ENCODE measurements at places on chromosomes 5 and 9. TPM values are rescaled to one million over a fixed set of nuclear protein-coding genes. Genes with fewer than 3 reads are reported as not detected.

The ZFR gene
- total RNA-seq, result 36.8 TPM

The TMEFF1 gene
- 10.5 TPM for total RNA-seq

The SMIM23 gene
- not detected for total RNA-seq

The IFNA6 gene
- total RNA-seq, result not detected

The ARRDC3 gene
- total RNA-seq, result 95.6 TPM

The PAEP gene
- total RNA-seq, result not detected

The DOCK8 gene
- 1.3 TPM for total RNA-seq

The TSSK1B gene
- total RNA-seq, result not detected

The CNTNAP3B gene
- total RNA-seq, result 58.0 TPM

The FAM221B gene
- total RNA-seq, result not detected

The STK10 gene
- 27.2 TPM for total RNA-seq

The HBEGF gene
- total RNA-seq, result 16.6 TPM

DNA sequence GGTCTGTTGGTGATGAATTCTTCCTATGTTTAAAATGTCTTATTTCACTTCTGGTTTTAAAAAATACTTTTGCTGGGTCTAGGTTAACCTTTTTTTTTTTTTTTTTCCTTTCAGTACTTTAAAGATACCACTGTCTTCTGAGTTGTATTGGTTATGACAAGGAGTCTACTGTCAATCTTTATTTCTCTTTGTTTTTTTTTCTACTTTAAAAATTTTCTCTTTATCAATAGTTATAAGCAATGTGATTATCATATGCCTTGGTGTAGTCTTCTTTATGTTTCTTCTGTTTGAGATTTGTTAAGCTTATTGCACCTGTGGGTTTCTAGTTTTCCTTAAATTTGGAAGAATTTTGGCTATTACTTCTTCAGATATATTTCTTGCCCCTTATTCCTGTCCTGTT is 125.6 kb upstream of the SPRY4 start:
- no peak for DNase-seq

- DNase-seq, result no peak
These were observed 386.0 kb downstream of the CHSY3 start for GRCh38 chr5:130290219-130290618.

DNA sequence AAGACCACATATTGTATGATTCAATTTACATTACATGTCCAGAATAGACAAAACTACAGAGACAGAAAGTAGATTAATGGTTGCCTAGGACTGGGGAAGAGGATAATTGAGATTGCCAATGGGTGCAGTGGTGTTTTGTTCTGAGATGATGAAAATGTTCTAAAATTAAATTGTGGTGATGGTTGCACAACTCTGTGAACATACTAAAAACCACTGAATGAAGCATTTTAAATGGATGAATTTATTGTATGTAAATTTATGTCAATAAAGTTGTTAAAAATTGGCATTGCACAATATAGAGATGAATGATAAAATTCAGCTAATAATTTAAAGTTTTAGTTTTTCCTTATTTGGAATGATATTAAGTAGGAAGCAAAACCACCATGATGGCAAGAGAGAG is 109.5 kb upstream of the NR4A3 start:
- no peak for DNase-seq

GRCh38 chr9:134376386-134377142 is 50.3 kb downstream of the RXRA start:
- DNase-seq, result no peak

GRCh38 chr9:23492126-23493002 is 333.7 kb downstream of the ELAVL2 start:
- DNase-seq, result no peak

DNA sequence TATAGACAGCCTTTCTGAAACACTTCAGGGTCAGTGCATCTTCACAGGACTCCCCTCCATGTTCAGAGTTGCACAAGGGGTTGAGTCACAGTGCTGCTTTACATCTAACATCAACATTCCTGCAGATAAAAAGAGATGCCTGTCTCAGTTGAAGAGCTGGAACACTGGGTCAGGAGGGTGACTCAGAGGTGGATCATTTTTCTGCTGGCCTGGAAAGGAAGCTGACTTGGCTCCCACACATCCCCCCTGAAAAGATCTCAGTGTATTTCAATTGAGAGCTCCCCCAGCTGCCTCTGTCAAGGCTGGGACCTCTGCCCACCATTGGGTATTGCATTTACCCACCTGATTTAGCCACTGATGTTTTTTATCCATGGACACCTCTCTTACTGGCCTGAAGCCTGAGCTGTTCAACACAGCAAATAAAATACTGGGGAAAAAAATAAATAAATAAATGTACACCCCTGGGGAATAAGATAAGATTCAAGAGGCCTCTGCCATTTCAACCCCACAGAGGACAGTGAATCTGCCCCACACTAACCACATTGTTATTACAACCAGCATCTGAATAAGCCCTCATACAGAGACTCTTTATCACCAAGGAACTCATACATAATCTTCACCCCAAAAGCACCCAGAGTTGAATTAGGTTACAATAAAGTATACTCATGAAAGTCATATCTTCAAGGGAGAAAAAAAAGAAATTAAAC is 716.4 kb downstream of the SEMA5A start:
- DNase-seq, result peak; percentile 98

DNA sequence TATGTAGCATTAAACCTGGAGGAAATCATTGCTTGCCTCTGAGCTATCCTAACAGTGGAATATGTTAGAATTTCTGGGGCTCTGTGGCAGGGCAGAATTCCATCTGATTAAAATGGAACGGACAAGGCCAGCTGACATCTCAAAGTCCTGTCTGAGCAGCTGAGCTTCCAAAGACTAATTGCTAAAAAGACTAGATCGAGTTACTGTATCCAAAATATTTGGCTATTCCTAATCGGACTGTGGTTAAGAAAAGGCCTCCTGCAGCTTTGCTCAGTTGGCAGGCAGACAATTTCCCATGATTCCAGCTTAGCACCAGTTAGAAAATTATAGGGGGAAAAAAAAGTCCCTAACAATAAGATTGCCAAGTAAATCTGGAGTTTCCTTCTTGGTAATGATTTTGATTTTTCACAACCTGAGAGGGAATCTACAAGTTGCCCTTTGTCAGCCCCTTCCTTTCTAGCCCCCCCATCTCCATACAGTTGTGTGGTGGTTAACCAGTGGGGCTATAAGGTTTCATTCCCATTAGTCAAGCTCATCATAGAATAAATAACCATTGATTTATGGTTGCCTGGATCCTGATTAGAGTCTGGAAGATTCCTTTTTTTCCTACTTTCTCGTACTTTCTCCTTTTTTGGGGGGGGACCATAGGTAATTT is 26.4 kb downstream of the PTGR1 start:
- no peak for DNase-seq

DNA sequence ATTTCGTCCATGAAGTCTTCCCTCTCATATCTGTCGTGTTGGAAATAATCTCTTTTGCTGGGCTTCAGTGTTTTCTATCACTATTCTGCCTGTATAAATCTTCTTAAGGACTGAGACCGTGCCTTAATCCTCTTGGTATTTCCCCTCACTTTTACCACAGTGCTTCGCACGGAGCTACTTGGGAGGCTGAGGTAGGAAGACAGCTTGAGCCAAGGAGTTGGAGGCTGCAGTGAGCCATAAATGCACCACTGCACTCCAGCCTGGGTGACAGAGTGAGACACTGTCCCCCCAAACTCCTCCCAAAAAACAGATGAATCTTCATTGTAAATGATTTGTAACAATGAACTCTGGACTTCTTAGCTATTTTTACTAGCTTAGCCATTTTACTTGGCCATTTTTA is 57.8 kb downstream of the PHAX start:
- DNase-seq, result no peak

DNA sequence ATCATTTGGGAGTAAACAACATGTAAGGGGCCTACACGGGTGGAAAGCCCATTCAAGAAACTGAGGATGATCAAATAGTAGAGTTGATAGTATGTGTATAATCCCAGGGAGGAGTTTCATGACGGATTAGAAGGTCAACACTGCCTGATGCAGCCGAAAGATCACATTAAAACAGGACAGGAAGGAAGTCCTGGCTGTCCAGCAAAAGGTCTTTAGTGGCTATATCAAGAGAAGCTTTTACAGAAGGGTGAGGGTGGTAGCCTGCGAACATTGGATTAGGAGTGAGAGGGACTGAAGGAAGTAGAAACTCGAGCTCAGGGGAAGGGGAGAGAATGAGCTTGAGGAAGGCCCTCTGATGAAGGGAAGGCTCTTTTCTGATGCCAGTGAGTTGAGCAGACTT is 36.0 kb downstream of the DOCK8 start:
- peak; percentile 4 for DNase-seq

DNA sequence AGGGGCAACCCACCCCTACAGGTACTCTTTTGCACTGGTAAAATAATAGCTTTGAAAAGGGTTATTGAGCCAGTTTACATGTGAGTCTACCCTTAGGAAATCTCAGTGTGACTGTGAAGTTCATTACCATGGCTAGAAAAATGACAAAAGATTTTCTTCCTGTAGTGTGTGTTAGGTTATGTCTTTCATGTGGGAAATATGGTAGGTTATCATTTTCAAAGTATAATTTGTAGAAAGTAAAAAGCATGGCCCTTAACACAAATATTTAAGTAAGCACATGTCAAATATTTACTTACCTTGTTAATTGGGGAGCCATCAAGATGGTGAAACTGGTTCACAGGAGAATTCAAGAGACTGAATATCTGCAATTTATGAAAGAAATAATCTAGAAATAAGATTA is 37.3 kb upstream of the PLPP1 start:
- DNase-seq, result no peak

GRCh38 chr9:136603216-136603615 is 57.4 kb upstream of the NOTCH1 start:
- DNase-seq, result no peak

- no peak for DNase-seq
These were observed 252.0 kb downstream of the RASEF start for GRCh38 chr9:82810915-82811314.

GRCh38 chr9:124218438-124218982 is 39.2 kb upstream of the NEK6 start:
- peak; percentile 49 for DNase-seq

GRCh38 chr5:175728885-175729828 is 71.3 kb downstream of the HRH2 start:
- DNase-seq, result peak; percentile 4

GRCh38 chr9:42386477-42386876 is 203.0 kb downstream of the SPATA31A6 start:
- no peak for DNase-seq

DNA sequence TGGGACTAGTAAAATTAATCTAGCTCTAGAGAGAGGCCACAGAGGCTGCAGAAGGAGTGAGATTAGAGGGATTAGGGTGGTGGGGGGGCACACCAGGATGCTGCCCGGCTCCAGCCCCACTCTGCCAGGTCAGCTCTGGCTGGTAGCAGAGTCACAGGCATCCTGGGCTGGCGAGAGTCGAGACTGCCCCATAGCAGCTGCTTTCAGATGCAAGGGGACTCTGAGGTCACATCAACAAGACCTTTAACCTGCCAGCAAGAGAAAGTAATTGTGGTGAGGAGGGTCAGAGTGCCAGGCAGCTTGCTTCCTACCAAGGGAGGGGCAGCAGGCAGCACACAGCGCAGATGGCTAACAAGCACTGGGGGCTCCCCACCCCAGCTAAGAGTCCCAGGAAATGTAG is 7.5 kb downstream of the EPB41L4B start:
- no peak for DNase-seq

- DNase-seq, result no peak
These were observed 142.6 kb downstream of the INSYN2B start for GRCh38 chr5:169837686-169838085.

- DNase-seq, result no peak
These were observed 188.8 kb upstream of the GLRA1 start for GRCh38 chr5:152113401-152113800.

GRCh38 chr9:1907465-1907864 is 107.7 kb upstream of the SMARCA2 start:
- DNase-seq, result no peak

Data from lung microvascular endothelial cell (primary cell).